ENCODE measurements at places on chromosomes 2 and 18.

GRCh38 chr18:50661013-50661412, 101.1 kb downstream of the MAPK4 start:
- DNase-seq: no peak

GRCh38 chr2:30048636-30049175, 98.1 kb upstream of the YPEL5 start:
- DNase-seq: no peak

- DNase-seq: no peak
Measured at GRCh38 chr2:71067567-71068217, 756 bp upstream of the NAGK start.

- no peak for DNase-seq
Measured at GRCh38 chr2:64080179-64080578, 61.0 kb upstream of the VPS54 start.

DNA sequence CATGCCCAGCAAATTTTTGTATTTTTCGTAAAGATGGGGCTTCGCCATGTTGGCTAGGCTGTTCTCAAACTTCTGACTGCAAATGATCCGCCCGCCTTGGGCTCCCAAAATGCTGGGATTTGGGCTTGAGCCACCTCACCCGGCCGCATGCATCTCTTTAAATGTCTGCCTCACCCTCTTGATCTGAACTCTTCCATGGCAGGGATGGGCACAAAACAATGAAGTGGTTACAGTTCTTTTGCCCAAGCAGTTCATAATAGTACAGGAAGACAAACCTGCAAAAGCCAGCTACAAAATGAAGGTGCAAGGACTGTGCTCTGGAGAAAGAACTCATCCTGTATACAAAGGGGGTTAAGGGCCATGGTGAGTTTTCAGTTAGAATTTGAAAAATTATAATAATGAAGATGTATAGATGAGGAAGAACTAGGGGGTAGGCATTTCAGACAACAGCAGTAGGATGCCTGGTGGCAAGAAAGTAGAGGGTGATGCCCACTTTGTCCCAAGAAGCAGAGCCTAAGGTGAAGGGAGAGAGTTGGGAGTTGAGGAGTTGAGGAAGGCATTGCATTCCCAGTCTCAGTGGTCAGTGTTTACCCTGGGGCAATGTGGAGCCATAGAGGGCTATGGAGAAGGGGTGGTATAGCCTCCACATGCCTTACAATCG, 160.8 kb upstream of the MYCN start:
- DNase-seq: no peak

- DNase-seq: no peak
Measured at GRCh38 chr18:62445386-62445917, 77.4 kb upstream of the ZCCHC2 start.

GRCh38 chr2:145740302-145740701, 1220.4 kb upstream of the ZEB2 start:
- no peak for DNase-seq

- no peak for DNase-seq
Measured at GRCh38 chr18:10279471-10279870, 175.0 kb upstream of the APCDD1 start.

- DNase-seq: no peak
Measured at GRCh38 chr18:11040823-11041656, 108.3 kb downstream of the PIEZO2 start.

GRCh38 chr2:99576775-99577174, 87.0 kb upstream of the REV1 start:
- DNase-seq: no peak

DNA sequence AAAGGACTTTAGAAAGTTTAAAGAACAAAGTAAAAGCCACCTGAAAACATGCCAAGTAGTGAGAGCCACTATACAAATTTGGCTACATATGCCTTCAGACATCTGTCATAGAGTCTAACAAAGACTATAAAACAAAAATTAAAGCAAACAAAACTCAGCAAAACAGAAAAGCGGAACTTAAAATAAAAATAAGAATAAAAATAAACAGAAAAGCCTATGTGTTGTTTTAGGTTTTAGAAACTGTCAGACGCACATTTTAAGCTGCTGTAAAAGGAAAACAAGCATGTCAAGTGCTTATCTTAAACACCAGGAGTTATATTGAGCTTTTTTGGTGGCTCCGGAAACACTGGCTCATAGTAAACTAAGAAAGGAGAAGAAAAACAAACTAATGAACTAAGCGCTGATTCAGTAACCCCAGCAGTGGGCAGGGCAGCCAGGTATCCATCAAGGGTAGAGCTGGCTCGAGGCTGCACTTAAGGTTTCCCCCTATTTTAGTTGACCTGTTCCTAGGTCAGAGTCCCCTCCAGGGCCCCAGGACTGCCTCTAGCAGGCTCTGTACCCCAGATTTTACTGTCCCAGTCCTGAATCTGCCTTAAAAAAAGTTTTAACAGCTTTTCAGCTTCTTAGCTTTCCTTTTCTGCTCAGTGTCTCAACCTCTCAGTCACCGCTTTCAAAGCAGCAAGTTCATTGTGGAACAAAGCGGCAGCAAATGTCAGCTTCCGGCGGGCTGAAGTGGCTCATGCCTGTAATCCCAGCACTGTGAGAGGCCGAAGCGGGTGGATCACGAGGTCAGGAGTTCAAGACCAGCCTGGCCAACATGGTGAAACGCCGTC, 15.4 kb upstream of the RMC1 start:
- peak; percentile 10 for DNase-seq

- DNase-seq: no peak
Measured at GRCh38 chr2:240840435-240841060, 20.5 kb upstream of the KIF1A start.

DNA sequence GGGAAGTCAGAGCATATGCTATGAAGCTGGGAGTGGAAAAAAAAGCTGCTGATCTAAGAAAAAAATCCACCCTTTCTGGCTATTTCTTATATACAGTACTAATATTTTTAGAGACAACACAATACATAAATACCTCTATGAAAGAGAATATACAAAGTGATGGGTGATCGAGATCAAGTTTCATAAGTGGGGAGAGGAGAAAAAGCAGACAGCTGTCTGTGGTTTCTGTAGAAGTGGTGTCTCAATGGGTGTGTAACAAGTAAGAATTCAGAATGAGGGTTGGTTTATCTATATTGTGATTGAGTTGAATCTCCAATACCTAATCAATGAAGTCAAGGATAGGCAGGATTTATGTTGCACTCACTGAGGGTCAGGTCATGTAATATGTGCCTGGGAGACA, 191.0 kb downstream of the HNMT start:
- DNase-seq: no peak

DNA sequence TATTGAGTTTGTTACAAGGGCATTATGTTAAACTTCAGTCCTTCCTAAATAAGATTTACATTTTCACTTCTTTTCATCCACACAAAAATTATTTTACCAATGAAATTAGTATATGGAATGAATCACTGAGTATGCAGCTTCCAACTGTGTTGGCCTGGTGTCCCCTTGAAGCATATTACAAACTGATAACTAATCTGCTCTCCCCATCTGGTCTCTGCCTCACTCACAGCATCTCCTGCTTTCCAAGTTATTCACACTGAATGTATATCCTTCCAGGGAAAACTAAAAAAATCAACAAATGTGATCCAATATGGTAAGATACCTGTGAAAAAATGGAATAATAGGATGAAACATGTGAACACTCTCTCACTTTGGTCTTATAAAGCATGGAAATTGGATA, 90.0 kb upstream of the NYAP2 start:
- no peak for DNase-seq

- DNase-seq: no peak
Measured at GRCh38 chr18:58355243-58355642, 273.6 kb downstream of the ALPK2 start.

DNA sequence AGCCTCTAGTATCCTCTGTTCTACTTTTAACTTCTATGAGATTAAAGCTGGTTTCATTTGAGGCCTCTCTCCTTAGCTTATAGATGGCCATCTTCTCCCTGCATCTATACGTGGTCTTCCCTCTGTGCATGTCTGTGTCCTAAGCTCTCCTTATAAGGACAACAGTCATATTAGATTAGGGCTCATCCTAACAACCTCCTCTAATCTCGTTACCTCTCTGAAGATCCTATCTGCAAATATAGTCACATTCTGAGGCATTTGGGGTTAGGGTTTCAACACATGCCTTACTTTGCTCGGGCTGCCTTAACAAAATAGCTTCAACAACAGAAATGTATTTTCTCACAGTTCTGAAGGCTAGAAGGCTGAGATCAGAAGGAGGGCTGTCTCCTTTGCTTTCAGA, 11.6 kb upstream of the APOB start:
- no peak for DNase-seq

DNA sequence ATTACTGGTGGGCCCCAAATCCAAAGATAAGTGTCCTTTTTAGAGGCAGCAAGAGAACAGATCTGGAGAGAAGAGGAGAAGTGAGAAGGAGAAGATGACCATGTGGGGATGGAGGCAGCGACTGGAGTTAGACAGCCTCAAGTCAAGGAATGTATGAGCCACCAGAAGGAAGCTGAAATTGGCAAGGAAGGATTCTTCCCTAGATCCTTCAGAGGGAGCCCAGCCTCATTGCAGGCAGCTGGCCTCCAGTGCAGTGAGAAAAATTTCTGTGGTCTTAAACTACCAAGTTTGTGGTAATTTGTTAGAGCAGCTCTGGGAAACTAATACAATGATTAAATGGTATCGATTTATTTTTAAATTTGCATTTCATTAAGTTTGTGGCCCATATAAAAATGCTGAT, 167.9 kb downstream of the NCKAP5 start:
- DNase-seq: no peak

Measured in activated naive CD4-positive, alpha-beta T cell (primary cell).